DMS53 (cell line): ENCODE measurements at places on chromosomes 7 and 10.

GRCh38 chr7:7425321-7425720 lies 110.4 kb downstream of the COL28A1 start:
- DNase-seq = no peak

DNA sequence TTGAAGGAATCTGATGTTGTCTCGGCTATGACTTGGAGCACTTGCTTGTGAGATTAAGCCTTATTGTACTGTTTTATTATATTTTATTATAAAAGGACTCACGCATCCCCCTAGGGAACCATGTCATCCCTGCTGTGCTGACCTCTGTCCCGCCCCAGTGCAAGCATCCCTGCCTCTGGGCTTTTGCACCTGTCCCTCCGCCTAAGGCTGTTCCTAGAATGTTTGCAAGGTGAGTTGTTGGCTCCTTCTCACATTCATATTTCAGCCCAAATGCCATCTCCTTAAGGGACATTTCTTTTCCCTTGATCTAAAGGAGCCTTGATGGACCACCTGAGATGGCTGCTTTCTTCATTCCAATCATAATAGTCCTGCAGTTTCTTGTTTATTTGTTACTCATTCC lies 236.9 kb upstream of the IGFBP3 start:
- no peak for DNase-seq

GRCh38 chr10:74855027-74855426 lies 28.6 kb downstream of the KAT6B start:
- DNase-seq = no peak

- DNase-seq = no peak
Observed at GRCh38 chr7:2465928-2466327, 10.3 kb downstream of the GRIFIN start.

DNA sequence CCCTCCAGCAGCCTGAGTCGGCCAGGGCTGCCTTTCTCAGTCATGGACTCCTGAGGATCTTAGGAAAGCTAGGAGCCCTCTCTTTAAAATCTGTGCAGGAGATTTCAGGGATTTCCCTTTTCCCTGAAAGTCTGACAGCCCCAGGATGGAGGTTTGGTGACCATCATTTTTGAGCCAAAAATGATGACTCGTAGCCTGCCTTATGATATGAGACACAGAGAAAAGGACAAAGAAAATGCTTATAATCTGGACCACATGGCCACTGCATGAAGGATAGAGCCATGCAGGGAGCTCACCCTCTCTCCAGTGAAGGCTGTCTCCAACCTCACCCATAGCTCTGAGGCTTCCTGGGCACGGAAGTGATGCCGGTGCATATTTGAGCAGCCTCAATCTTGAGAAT lies 106.6 kb upstream of the CHST15 start:
- no peak for DNase-seq

DNA sequence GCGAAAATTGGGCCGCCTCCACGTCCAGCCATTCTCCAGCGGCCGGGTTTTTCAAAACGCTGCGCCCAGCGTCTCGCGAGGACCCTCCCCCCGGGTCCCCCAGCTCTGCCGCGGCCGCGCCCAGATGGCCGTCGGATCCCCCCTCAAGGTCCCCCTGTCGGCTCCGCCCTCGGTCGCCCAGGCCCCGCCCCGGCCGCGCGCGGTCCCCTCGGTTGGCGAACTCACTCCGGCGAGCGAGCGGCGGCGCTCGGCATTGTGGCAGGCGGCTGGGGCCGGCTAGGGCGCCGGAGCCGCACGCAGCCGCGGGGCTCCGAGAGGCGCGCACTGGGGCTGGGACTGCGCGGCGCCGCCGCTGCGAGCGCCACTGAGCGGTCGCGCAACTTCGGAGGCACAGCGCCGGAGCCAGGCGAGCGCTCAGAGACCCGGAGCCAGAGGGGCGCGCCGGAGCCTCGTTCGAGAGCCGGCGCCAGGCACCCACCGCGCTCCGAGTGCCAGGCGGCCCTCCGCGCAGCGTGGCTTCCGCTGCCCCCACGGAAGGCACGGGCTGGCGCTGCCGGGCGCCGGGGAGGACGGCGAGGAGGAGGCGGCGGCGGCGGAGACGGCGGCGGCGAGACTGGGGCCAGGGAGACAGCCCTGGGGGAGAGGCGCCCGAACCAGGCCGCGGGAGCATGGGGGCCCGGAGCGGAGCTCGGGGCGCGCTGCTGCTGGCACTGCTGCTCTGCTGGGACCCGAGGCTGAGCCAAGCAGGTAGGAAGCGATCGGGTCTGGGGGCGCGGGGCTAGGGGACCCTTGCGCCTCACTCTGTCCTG lies at the start of gene UNC5B:
Gene UNC5B (plus strand): TSS at position 253 of the 809 bp plus-strand sequence. CDS start 416 bp downstream, at position 669.
- DNase-seq = peak; percentile 93

DNA sequence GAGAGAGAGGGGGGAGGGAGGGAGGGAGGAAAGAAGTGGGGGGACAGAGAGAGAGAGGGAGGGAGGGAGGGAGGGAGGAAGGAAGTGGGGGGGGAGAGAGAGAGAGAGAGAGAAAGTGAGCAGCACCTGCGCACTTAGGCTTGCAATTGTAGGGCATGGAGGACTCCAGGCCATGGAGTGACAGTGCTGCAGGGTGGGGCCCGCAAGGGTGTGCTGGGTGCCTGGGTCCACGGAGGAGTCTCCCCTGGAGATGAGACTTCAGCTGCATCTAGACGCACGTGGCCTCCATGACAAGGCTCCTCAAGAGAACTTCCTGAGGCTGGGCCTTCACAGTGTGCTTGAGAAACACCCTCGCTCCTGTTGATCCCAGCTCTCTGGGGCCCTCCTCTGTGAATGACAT lies 44.5 kb downstream of the CLRN3 start:
- DNase-seq = no peak

GRCh38 chr7:157560710-157561522 lies 224.1 kb downstream of the DNAJB6 start:
- DNase-seq = no peak
